ENCODE measurements at places on chromosomes 4 and X. TPM values are rescaled to one million over a fixed set of nuclear protein-coding genes. Genes with fewer than 3 reads are reported as not detected.
A peak's percentile ranks its signal among the peaks of the same experiment; 100 is the strongest.

The CT45A2 gene
- not detected for polyA plus RNA-seq

The PTPN13 gene
- polyA plus RNA-seq: 6.1 TPM

The SYN1 gene
- 5.7 TPM for polyA plus RNA-seq

The F8A1 gene
- 14.7 TPM for polyA plus RNA-seq

The DMRTC1 gene
- polyA plus RNA-seq: not detected

GRCh38 chrX:107753187-107753586 is 22.4 kb downstream of the TSC22D3 start:
- DNase-seq: no peak

DNA sequence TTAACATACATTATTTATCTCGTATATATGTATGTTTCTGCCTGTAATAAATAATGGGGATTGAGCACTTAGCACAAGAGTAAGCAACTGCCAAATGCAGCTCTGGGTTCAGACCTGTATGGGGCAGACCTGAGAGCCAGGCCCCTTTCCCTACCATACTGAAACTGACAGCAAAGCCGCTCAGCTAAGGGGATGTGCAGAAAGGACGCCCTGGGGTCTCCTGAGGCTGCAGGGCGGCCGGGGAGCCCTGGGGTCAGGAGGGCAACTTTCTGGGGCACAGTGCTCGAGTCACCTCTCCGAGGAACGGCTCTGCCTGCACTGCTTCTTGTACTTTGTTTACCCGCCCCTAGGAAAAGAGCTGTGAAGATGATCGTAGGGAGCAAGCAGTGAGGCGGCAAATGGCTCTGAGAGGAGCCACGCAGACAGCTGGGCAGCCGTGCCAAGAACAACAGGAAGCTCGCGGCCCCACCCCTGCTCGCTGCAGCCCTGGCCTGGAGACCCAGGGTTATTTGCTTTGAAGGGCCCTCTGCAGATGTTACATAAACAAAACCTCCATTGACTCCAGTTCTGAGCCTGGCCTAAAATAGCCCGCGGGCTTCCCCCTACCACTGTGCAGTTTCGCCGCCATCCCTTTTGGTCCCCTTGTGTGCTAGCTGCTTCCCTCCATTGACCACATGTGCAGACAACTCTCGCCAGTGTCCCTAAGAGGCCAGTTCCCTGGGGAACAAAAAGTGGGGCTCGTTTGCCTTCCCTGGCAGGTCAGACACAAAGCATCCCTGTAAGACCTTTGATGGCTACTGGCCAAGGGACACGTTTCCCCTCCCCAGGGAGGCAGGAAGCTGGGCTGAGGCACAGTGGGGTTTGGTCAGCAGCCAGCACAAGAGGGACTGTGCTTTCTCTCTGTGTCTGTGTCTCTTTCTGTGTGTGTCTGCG is 111.3 kb upstream of the LNX1 start:
- DNase-seq: peak; percentile 51

- DNase-seq: no peak
Measured at GRCh38 chrX:1093586-1094421, 118.6 kb downstream of the CRLF2 start.

DNA sequence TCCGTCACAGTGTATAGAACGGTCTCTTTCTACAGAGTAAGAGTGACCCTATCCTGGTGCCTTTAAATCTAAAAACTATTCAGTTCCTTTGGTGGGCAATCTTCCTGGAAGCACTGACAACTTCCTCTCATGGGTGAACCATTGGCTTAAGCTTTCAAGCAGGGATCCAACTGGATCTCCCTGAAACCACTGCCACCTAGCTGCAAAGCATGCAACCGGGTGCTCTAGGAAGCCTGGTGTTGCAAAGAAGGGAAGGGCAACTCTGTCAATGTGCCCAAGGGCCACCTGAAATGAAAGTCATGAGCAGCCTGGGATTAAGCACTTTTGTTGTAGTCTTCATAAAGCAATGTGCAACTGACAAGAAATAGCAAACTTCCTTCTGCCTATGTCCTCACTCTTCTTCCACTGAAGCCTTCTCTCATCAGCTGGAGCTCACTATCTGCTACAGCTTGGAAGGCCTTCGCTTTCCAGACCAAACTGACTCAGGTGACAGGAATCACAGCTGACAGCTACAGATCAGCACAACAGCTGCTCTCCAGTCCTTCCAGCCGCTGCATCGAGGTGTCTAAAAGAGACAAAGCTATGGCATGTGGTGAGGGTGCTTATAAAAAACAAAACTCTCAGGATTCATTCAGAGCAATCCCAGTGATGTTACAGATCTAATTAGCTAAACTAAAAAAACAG is 46.1 kb downstream of the SETD7 start:
- DNase-seq: peak; percentile 23

DNA sequence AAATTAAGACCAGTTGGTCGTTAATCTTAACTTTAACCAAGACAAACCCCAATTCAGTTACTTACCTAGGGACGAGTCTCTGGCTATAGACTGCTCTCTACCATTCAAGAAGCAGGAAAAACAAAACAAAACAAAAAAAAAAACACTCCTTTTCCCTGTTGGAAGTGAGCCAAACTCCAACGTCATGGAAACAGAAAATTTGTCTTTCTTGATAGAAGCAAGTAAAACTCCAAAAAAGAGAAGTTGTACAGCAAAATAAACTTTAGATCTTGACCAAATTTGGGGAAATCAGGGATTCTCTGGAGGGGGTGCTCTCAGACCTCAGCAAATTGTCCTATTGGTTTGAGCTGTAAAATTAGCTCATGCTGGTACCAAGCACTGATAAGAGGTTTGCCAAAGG is 3.7 kb downstream of the CNGA1 start:
- DNase-seq: no peak

- no peak for DNase-seq
Measured at GRCh38 chr4:167578906-167579305, 344.6 kb upstream of the SPOCK3 start.

GRCh38 chr4:121989715-121990114 is 37.9 kb upstream of the TRPC3 start:
- no peak for DNase-seq

- no peak for DNase-seq
Measured at GRCh38 chr4:153160821-153161220, 43.4 kb upstream of the TRIM2 start.

DNA sequence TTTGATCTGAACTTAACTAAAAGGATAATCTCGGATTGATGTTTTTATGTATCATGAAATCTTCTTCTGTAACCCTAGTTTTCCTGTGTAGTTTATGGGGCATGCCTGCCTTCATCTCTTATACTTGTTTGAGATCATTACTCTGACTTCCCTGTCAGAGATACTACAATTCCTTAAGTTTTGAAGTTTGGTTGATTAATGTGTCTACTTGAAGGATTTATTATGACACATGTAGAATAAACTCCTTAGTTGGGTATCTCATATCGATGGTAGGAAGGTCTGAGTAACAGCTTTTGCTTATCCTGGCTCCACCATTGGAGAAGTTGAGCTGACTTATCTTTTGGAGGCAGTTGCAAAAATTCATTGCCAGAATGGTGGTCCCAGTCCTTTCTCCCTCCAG is 46.7 kb downstream of the WWC2 start:
- DNase-seq: no peak

GRCh38 chr4:3724319-3725231 is 41.6 kb upstream of the ADRA2C start:
- no peak for DNase-seq

DNA sequence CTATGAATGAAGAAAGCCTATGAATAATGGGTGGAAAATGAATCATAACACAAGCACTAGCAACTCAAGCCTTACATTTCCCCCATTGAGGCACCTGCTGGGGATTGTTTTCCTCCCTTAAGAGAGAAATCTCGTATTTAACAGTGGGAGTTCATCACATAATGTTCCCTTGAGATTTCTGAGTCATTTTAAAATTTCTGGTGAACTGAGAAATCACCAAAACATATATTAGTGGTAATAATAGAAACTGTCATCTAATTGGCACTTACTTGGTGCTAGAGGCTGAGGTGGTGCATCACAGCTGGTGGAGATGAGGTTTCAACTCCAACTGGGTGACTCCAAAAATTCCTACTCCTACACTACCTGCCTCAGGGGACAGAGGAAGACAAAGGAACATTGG is 561.3 kb upstream of the LCORL start:
- DNase-seq: no peak
